ENCODE measurements at places on chromosomes 4 and X.

DNA sequence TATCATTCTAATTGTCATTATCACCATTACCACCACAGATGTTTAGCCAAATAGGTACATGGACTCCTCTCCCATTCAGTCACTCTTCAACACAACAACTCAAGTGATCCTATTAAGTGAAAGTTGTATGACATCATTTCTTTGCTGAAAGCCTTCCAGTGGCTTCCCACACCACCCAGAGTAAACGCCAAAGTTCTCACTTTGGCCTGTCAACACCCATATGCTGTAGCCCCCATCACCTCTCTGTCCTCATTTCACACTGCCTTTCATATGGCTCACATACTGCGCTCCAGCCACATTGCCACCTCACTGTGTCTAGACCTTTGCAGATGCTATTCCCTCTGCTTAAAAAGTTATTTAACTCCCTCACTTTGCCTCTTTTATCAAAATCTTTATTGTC, 682.3 kb downstream of the ADGRL3 start:
- DNase-seq: no peak

DNA sequence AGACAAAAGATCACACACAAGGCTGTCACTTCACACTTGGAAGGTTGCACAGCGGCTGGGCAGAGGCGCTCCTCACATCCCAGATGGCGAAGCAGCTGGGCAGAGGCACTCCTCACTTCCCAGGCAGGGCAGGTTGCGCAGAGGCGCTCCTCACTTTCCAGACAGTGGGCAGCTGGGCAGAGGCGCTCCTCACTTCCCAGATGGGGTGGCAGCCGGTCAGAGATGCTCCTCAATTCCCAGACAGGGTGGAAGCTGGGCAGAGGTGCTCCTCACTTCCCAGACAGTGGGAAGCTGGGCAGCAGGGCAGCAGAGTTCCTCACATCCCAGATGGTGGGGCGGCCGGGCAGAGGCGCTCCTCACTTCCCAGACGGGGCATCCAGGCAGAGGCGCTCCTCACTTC, 199.2 kb downstream of the RTL9 start:
- no peak for DNase-seq

DNA sequence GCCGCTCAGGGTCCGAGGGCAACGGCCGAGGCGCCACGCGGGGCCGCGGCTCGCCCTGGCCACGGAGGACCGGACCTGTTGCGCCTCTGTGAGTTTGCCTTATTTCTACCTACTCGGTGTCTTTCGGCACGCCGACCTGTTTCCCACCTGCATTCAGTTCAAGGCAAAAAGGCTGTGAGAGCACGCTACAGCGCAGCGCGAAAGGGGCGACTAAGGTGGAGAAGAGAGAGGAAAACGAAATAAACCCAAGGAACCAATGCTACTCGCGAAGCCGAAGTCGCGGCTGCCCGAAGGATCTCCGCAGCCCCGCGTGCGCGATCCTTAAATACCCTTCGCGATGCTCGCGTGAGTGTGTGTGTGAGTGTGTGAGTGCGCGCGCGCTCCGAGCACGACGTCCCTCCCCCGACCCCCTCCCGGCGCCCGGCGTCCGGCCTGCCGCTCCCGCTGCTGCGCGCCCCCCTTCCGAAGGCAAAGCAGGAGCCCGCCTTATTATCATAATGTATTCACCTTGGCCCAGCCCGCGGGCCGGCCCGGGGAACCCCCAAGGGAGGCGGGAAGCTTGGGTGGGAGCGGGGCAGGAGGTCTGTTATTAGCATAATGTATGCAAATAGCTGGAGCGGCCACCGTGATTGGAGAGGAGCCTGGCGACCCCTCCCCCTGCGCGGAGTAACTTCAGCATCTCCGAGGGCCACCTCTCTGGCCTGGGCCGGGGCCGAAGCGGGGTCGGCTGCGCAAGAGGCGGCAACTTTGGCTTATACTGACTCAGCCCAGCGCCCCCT, at the start of gene COL25A1:
COL25A1 (minus strand) TSS at position 298 of the 779 bp plus-strand sequence.
- no peak for DNase-seq

- DNase-seq: no peak
Observed at GRCh38 chrX:1851527-1851926, 236.7 kb downstream of the ASMT start.

GRCh38 chrX:135275973-135276372, 24.1 kb downstream of the ETDA start:
- DNase-seq: no peak

DNA sequence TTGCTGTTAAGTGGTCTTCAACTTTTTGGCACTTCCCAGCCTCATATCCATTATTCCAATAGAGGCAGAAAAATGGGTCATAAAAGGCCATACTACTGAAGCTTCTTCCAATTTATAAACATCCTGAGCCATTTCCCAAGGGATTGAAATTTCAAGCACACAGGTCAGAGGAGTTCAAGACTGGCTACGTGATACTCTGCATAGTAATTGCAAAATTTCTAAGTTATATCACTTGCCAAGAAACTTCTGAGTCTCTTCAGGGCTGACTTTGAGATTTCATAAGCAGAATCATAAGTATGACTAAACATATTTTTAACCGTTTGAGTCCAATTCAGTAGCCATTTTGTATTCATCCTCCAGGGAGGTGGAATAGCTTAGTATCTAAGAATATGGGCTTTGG, 75.6 kb upstream of the RXFP1 start:
- no peak for DNase-seq

- no peak for DNase-seq
Observed at GRCh38 chr4:3466691-3467600, 3.8 kb downstream of the DOK7 start.

DNA sequence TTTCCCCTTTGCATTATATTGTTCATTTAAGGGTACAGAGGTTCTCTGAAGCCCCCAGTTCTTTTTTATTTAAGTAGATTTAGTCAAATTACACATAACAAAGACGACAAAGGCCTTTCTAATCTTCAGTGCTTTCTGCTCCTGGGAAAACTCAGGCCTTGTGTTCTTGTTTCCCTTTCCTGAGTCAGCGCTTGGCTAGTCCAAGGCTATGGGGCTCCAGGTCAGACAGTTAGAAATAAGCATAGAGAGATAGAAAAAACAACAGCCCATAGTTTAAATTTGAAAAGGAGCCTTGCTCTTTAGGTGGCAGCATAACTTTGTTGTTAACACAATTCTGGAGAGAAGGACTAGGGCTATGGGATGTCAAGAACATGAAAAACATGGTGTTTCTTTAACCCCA, 97.3 kb downstream of the PPP1R2C start:
- DNase-seq: no peak

GRCh38 chr4:41913509-41913908, 21.7 kb upstream of the TMEM33 start:
- DNase-seq: no peak

- no peak for DNase-seq
Observed at GRCh38 chr4:186624951-186625350, 69.6 kb upstream of the MTNR1A start.

- DNase-seq: no peak
Observed at GRCh38 chr4:55736605-55737183, 82.9 kb upstream of the EXOC1L start.

GRCh38 chr4:142291299-142292050, 554.6 kb downstream of the INPP4B start:
- DNase-seq: no peak
